ENCODE measurements at places on chromosomes 1 and 21.

DNA sequence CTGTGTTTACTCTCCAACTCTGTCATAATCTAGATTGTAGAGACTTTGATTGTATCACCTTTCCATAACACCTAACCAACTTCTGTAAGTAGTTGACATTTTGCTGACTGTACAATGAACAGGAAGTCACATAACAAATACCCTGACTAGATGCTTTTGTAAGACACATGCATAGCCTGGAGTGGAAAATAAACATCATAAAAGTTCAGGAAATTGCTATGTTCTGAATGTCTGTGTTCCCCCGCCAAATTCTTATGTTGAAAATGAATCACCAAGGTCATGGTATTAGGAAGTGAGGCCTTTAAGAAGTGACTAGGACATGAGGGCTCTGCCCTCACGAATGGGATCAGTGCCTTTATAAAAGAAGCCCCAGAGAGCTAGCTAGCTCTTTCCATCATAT lies 40.4 kb upstream of the ZSWIM5 start:
- DNase-seq, result no peak

DNA sequence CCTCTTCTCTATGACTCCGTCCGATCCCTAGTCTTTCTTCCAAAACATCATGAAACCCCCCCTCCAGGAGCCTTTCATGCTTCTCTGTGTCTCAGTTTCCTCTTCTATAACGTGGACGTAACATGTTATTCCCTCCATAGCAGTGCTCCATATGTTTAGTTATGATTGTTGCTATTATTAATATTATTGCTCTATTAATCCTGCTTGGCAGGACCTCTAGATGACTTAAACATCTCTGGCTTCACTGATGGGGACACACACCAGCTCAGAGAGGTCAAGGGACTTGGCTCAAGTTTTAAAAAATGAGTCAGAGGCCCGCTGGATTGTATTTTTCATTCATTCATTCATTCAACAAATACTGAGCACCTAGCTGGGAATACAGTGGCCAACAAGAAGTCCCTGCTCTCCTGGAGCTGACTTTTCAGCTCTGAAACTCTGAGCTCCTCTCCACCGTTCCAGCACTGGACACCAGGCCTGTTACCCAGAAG lies 404 bp upstream of the CPLANE2 start:
- no peak for DNase-seq

DNA sequence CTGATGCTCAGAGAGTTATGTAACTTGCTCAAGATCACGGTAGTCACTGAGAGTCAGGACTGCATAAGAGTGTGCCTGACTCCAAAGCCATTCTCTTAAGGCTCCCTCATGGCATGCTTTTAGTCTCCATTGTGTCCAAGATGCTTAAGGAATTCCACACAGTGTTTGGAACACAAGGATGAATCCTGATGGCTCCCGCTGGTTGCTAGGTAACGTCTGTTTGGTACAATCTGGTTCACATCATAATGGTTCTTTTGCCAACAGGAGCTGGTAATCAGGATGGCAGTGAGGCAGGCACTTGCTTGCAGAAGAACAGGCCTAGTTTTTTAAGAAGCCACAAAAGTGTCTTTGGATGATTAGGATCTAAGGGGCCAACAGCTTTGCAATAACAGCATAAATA lies 436.5 kb upstream of the DAB1 start:
- DNase-seq, result no peak

GRCh38 chr1:232501854-232502253 lies 128.1 kb downstream of the SIPA1L2 start:
- DNase-seq, result no peak

- no peak for DNase-seq
Observed at GRCh38 chr1:54542962-54543539, 5.0 kb upstream of the ACOT11 start.

- DNase-seq, result no peak
Observed at GRCh38 chr1:164092603-164093353, 466.2 kb upstream of the PBX1 start.

GRCh38 chr1:223142269-223142668 lies 779 bp downstream of the TLR5 start:
- no peak for DNase-seq

DNA sequence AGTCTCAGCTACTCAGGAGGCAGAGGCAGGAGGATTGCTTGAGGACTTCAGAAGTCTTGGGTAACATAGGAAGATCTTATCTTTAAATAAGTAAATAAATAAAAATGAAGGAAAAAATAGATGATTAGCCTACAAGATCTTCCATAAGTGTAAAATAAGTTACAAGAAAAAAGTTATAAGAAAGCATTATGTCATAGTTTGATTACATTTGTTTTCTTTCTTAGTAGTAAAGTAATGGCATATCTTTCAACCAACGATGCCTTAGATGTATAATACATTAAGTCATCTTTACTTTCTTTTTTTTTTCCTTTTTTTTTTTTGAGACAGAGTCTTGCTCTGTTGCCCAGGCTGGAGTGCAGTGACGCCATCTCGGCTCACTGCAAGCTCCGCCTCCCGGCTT lies 46.5 kb downstream of the SNRPE start:
- no peak for DNase-seq

- DNase-seq, result no peak
Observed at GRCh38 chr1:23908453-23909341, 4.5 kb downstream of the CNR2 start.

GRCh38 chr1:194230351-194231144 lies 1044.1 kb upstream of the B3GALT2 start:
- DNase-seq, result no peak

GRCh38 chr1:221164029-221164428 lies 284.8 kb downstream of the HLX start:
- no peak for DNase-seq

DNA sequence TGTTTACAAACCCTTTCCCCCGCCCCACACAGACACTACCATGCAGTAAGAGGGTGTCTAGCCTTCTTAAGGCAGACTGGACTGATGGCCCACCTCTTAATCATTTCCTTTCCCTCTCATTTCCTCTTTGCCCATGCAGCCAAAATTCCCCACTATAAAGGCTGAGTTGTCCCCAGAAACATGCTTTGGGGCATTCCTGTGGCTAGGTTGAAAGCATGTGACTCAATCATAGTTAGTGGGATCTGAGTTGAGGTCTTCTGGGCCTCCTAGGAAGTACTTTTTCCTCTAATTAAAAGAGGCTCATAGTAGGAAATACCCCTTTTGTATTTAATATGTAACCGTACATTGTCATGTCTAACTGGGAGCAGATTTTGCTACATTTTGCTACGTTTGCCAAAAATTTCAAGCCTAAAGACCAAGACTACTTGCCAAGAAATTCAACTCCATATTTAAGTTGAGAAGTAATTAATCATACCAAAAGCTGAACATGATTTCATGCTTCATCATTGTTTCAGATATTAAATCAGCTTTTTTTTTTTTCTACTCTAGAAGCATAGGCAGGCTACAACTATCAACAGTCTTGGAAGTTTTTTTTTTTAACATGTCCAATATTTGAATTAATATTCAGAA lies 174.7 kb downstream of the ADGRL4 start:
- DNase-seq, result peak; percentile 60

DNA sequence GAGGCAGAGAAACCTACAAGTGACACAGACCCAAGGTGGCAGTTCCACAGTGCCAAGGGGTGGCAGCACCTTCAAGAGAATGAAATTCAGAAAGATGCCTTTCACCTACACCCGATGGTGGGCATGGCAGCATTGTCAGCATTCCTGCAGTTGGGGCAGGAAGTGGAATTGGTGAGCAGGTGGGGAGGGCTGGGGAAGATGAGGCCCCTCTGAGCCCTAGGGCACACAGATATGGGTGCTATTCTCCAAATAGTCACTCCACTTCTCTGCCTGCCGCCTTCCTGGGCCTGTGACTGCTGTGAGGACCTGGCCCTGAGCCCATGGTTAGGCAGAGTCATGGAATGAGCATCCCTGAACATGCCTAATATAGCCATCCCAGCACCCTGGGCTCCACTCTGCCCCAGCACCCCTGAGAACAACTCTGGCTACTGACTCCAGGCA lies 8.3 kb downstream of the SHISA4 start:
- DNase-seq, result peak; percentile 64

GRCh38 chr1:78918157-78918556 lies 88.4 kb downstream of the ADGRL4 start:
- no peak for DNase-seq

DNA sequence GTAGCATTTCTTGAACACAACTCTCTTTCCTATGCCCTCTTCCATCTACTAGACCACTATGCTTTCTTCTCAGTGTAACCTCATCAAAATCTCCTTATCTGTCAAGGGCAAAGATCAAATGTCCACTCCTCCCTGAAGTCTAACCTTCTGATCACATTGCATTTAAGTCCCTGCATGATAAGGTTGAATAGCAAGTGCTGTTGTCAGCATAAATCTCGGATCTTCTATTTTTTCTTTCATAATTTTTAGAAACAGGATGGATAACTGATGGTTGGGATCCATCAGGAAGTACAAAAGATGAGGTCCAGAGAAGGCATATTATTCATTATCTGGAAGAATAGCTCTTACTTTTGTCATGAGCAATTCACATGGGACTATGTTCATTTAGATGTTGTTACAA lies 41.0 kb downstream of the KCNT2 start:
- no peak for DNase-seq

GRCh38 chr1:5634893-5635292 lies 357.3 kb downstream of the NPHP4 start:
- no peak for DNase-seq

DNA sequence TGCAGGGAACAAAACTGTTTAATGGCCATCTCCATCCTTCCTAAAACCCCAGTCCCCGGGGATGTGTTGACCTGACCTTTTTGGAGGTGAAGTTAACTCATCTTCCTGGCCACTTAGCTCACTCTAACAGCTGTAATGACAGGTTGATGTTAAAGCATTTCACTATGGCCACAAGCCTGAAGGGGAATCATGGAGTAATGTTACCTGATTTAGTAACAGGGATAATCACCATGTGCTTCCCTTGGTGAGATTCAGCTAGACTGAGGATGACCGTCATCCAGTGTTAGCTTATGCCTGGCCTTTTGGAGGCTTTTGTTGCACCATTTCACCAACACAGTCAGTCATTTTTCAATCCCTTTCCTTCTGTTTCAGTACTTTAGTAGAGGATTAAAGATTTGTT lies 64.3 kb upstream of the RAVER2 start:
- DNase-seq, result no peak

- no peak for DNase-seq
Observed at GRCh38 chr1:88609051-88609450, 75.0 kb upstream of the PKN2 start.

DNA sequence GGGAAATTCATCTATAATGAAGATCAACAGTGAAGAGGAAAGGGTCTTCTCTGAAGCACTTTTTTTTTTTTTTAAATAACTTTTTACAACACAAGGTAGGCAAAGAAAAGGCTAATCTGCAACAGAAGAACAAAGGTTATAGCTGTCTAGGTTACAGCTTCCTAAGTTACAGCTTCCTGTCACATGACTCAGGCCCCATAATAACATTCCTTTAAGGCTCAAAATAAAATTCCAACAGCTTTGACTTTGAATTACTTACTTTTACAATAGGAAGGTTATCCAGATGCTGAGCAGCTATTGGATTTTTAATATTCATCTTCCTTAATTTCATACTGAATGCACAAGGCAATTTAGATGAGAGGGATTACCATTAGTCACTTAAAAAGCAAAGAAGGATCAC lies 40.4 kb upstream of the TMEM61 start:
- DNase-seq, result no peak

DNA sequence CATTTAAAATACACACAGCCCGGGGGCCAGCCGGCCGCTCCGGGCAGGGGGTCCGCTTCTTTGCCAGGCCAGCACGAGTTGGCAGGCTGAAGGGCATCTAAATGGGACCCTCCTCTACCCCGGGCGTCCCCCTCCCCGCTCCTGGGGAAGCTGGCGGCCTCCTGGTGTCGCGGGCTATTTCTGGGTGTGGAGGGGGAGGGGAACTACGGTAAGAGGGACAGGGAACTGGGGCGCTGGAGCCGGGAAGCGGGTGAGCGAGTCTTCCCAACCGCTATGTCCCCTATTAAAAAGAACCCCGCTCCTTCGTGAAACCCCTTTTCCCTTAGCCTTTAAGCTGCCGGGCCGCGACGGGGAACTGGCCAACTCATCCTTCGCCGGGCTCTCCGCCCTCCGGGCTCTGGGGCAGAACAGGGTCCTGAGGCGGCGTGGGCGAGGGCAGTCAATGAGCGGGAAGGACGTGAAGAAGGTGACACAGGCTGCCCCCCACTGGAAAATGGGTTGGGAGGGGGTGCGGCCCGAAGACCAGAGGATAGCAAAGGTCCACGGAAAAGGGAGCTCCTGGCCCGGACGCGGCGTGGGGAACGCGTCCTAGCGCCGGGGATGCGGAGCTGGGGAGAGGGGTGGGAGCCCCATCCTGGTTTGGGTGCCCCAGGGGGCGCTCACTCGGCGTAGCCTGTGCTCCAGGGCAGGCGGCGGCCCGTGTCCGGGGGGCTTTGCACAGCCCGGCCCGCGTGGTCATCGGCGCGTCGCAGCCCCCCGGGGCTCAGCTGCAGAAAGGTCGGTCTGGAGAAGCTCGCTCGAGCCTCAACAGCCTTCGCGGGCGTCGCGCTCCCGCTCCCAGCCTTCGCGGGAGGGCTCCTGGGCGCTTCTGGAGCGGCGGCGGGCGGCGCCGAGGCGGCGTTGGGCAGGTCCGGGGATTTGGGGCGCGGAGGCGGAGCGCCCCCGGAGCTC lies 544 bp downstream of the PPM1J start:
- DNase-seq, result no peak

GRCh38 chr1:43288058-43288784 lies 2.8 kb upstream of the C1orf210 start:
- DNase-seq, result no peak

GRCh38 chr1:218030846-218031245 lies 254.2 kb upstream of the RRP15 start:
- DNase-seq, result no peak

- no peak for DNase-seq
Observed at GRCh38 chr1:3670823-3671265, 18.5 kb downstream of the TP73 start.

- DNase-seq, result no peak
Observed at GRCh38 chr1:21774835-21775549, 8.0 kb downstream of the USP48 start.

DNA sequence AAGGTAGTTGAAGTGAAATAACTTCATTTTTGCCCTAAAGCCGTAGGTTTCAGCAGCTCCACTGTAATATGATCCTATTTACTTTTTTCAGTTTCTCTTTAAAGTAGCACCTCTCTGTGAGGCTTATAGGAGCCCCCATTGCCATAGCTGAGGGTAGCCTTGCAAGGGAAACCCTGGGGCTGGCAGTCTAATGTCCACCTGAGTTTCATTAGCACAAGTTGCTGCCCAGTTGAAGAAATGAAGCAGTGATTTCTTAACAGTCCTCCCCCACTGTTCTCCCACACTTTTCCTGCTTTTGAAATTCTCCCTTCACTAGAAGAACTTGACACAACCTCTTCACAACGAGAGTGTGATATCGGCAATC lies 1.5 kb downstream of the HMCN1 start:
- no peak for DNase-seq

- no peak for DNase-seq
Observed at GRCh38 chr1:217342105-217342504, 288.8 kb downstream of the GPATCH2 start.

Measured in Calu3 (cell line).